Activated CD8-positive, alpha-beta T cell treated with anti-CD3 and anti-CD28 coated beads for 36 hours (primary cell): ENCODE measurements at places on chromosomes 4 and X. TPM values are rescaled to one million over a fixed set of nuclear protein-coding genes. Genes with fewer than 3 reads are reported as not detected.

STK32B gene
- total RNA-seq, result not detected

MTMR8 gene
- total RNA-seq, result 4.8 TPM

DSPP gene
- total RNA-seq, result not detected

GAGE12H gene
- not detected for total RNA-seq

SPANXD gene
- total RNA-seq, result not detected

PLXNB3 gene
- total RNA-seq, result 7.7 TPM

USP17L13 gene
- total RNA-seq, result not detected

RBM46 gene
- not detected for total RNA-seq

MXRA5 gene
- total RNA-seq, result not detected

AWAT2 gene
- total RNA-seq, result not detected

CRMP1 gene
- total RNA-seq, result not detected

SPANXN4 gene
- not detected for total RNA-seq

STS gene
- total RNA-seq, result 0.50 TPM

BGN gene
- not detected for total RNA-seq

DMP1 gene
- not detected for total RNA-seq

ADGRG2 gene
- total RNA-seq, result not detected

COL4A6 gene
- not detected for total RNA-seq

SOX3 gene
- total RNA-seq, result not detected

CLDN34 gene
- not detected for total RNA-seq
